ENCODE measurements at places on chromosomes 6 and 20. TPM values are rescaled to one million over a fixed set of nuclear protein-coding genes. Genes with fewer than 3 reads are reported as not detected.

Gene DDAH2
- 108 TPM for total RNA-seq

Gene RAB32
- 26.8 TPM for total RNA-seq

GRCh38 chr6:125950293-125950692 lies 6.3 kb upstream of the HINT3 start:
- no peak overlapping the region for H3K27ac ChIP-seq
- H3K36me3 ChIP-seq, result no peaks in the 10 kb centered on the region
- no peak overlapping the region for H3K4me3 ChIP-seq
- H3K4me1 ChIP-seq, result peaks cover 20% of the 10 kb centered on the region

DNA sequence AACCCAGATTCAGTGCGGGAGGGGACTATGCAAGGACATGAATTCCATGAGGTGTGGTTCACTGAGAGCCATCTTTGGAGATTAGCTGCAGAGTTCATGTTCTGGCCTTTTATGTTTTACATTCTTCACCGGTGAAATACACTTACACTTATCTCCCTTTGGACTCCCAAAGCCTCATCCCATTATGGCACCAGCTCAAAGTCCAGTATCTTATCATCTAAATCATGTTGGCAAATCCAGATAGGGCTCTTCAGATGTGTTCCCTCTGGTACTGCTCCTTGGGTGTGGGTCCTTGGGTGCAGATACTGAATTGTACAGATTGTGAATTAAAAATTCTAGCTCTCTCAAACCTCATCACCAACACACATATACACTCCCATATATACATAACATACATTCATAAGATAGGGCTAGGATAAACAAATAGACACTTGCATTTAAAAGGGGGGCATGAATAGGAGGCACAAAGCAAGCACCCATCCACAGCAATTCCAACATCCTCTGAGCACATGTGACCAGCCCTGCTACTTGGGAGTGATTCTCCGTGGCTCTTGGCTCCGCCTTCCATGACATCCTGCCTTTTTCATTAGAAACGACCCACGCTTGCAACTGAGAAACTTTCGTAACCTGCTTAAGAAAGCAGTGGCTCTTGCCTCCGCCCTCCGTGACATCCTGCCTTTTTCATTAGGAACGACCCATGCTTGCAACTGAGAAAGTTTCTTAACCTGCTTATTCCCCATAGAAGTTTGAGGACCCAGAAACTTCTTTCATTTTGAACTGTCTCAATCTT lies 53.6 kb upstream of the LRRC1 start:
- no peak overlapping the region for H3K4me3 ChIP-seq
- no peaks in the 10 kb centered on the region for H3K27me3 ChIP-seq
- H3K4me1 ChIP-seq, result no peaks in the 10 kb centered on the region
- H3K27ac ChIP-seq, result no peak overlapping the region
